ENCODE measurements at places on chromosomes 1 and 21. TPM values are rescaled to one million over a fixed set of nuclear protein-coding genes. Genes with fewer than 3 reads are reported as not detected.
A peak's percentile ranks its signal among the peaks of the same experiment; 100 is the strongest.

BGLAP gene
- 2.1 TPM for total RNA-seq

GRCh38 chr21:40569357-40569756 is 277.6 kb downstream of the DSCAM start:
- no peak overlapping the region for H3K27ac ChIP-seq
- H3K4me3 ChIP-seq = no peak overlapping the region
- DNase-seq = no peak
- H3K36me3 ChIP-seq = no peaks in the 10 kb centered on the region
- H3K27me3 ChIP-seq = no peaks in the 10 kb centered on the region

DNA sequence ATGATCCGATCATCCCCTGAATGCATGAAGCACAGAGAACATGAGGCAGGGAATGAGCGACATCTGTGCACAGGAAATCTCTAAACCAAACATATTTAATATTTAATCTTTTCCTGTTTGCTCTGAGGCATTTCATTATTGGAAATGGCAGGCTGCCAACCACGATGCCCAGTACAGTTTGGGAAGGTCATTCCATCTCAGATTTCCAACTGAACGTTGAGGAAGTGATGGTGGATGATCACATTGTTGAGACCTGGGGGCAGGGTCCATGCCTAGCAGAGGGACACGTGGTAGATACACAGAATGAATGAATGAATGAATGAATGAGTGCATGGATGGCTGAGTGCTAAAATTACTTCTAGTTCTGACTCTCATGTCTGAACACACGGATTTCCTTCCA is 15.9 kb upstream of the FASLG start:
- H3K36me3 ChIP-seq = no peaks in the 10 kb centered on the region
- DNase-seq = no peak
- H3K27me3 ChIP-seq = peaks cover 36% of the 10 kb centered on the region
- H3K4me1 ChIP-seq = peaks cover 93% of the 10 kb centered on the region
- no peak overlapping the region for H3K4me3 ChIP-seq

DNA sequence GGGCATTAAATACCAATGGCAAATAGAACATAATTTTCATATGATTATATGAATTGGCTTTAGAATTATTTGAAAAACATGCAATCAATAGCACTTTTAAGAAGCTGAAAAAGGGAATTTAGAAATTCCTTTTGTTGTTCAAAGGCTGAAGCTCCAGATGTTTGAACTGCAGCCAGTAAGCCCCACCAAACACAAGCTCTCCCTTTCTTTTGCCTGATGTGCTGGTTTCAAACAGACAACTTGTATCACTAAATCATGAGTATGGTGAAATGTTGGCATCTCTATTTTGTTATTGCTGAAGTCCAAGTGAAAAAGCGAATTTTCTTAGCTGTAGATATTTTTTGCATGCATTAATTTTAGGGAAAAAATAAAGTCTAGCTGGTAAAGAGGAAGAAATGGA is 27.5 kb upstream of the NCAM2 start:
- H3K4me1 ChIP-seq = no peaks in the 10 kb centered on the region
- no peaks in the 10 kb centered on the region for H3K36me3 ChIP-seq

- peaks cover 11% of the 10 kb centered on the region for H3K4me1 ChIP-seq
- no peak overlapping the region for H3K4me3 ChIP-seq
- no peak overlapping the region for H3K27ac ChIP-seq
- peaks cover 19% of the 10 kb centered on the region for H3K27me3 ChIP-seq
- no peaks in the 10 kb centered on the region for H3K36me3 ChIP-seq
Observed at GRCh38 chr1:117636637-117637425, 31.0 kb downstream of the TENT5C start.

GRCh38 chr1:30732277-30732996 is 9.1 kb upstream of the MATN1 start:
- no peaks in the 10 kb centered on the region for H3K27me3 ChIP-seq
- no peak overlapping the region for H3K4me3 ChIP-seq
- DNase-seq = no peak
- peak overlapping the region; percentile 60 for H3K27ac ChIP-seq

DNA sequence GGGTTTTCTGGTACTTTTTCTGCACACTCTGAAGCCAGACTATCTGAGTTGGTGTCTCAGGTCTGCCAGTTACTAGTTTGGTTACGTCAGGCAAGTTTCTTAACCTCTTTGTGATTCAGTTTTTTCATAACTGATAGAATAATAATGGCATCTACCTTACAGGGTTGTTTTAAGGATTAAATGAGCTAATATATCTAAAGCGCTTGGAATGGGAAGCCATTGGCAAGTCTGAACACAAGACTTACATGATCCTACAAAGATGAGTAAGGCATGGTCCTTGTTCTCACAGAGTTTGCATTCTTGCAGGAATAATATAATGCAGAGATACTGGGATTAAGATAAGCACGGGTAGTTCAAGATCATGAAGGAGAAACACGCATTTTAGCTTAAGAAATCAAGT is 9.2 kb upstream of the DENND2D start:
- no peak overlapping the region for H3K27ac ChIP-seq
- peaks cover 2% of the 10 kb centered on the region for H3K36me3 ChIP-seq
- H3K4me1 ChIP-seq = peaks cover 63% of the 10 kb centered on the region
- DNase-seq = no peak

APH1A gene
- total RNA-seq = 89.3 TPM

ZNF683 gene
- not detected for total RNA-seq

DNA sequence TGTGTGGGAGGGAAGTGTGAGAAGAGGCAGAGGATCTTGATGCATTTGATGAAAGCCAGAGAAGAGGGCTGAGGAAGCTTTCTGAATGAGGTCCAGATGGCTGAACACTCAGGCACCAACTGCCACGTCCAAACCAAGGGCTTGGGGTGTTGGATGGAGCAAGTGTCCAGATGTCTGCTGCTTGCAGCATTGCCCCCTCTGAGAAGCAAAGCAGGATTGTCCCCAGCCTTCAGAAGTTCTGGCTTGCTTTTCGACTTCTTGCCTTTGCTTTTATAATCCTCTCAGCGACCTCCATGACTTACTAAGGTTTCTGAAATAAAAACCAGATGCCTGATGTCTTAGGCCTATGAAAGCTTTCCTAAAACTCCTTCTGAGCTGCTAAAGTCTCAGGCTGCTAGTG is 182.5 kb downstream of the HUNK start:
- peaks cover 11% of the 10 kb centered on the region for H3K27me3 ChIP-seq
- H3K4me3 ChIP-seq = no peak overlapping the region
- no peak for DNase-seq
- H3K4me1 ChIP-seq = no peaks in the 10 kb centered on the region

- H3K36me3 ChIP-seq = peaks cover 3% of the 10 kb centered on the region
- DNase-seq = no peak
- peaks cover 11% of the 10 kb centered on the region for H3K4me1 ChIP-seq
- no peak overlapping the region for H3K4me3 ChIP-seq
- peak overlapping the region; percentile 86 for H3K27ac ChIP-seq
- H3K27me3 ChIP-seq = no peaks in the 10 kb centered on the region
Observed at GRCh38 chr21:45709173-45709572, 65.6 kb downstream of the PCBP3 start.

- peaks cover 2% of the 10 kb centered on the region for H3K36me3 ChIP-seq
- DNase-seq = no peak
- H3K27ac ChIP-seq = no peak overlapping the region
- no peaks in the 10 kb centered on the region for H3K27me3 ChIP-seq
Observed at GRCh38 chr1:204477036-204477740, 17.4 kb downstream of the PIK3C2B start.

DNA sequence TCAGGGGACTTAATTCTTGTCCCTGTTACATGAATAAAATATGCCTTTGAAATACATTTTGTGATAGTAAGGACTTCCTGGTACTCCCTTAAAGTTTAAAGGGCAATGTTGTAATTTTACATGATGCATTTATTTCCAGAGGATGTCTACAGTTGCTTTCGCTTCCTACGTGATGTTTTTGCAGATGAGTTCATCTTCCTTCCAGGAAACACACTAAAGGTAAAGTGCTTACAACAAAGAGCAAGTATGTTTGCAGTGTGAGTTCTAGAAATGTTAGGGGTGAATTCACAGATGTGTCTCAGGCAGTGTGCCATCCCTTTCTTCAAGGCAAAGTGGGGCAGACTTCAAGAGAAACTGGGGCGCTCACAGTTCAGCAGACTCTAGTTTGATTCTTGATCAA is 31.2 kb downstream of the GNPAT start:
- no peak for DNase-seq
- peaks cover 66% of the 10 kb centered on the region for H3K36me3 ChIP-seq
- H3K4me3 ChIP-seq = no peak overlapping the region
- no peaks in the 10 kb centered on the region for H3K27me3 ChIP-seq

- no peak for DNase-seq
- no peak overlapping the region for H3K4me3 ChIP-seq
- no peaks in the 10 kb centered on the region for H3K27me3 ChIP-seq
- H3K27ac ChIP-seq = no peak overlapping the region
- H3K4me1 ChIP-seq = peaks cover 83% of the 10 kb centered on the region
Observed at GRCh38 chr1:206465951-206466350, 4.3 kb upstream of the IKBKE start.

DNA sequence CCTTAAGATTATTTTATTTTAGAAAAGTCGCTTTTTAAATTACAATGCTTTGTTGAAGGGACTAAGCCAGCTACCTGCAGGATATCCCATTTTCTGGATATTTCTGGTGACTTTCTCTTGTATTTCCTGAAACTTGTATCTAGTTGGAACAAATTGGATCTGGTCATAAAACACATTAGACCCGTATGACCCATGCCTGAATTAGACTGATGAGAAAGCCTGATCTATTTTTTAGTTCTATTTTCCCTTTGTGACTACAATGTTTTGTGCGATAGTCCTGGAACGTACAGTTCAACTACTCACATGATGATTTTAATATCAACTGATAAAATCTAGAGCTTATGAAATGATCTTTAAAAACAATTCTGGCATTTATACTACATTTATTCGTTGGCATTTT is 151.8 kb downstream of the RHOU start:
- H3K4me1 ChIP-seq = peaks cover 21% of the 10 kb centered on the region
- no peak overlapping the region for H3K4me3 ChIP-seq
- no peaks in the 10 kb centered on the region for H3K27me3 ChIP-seq
- no peak overlapping the region for H3K27ac ChIP-seq
- no peaks in the 10 kb centered on the region for H3K36me3 ChIP-seq
- no peak for DNase-seq

CFHR4 gene
- total RNA-seq = not detected

SLC30A1 gene
- 2.9 TPM for total RNA-seq

- H3K4me1 ChIP-seq = no peaks in the 10 kb centered on the region
- H3K27me3 ChIP-seq = no peaks in the 10 kb centered on the region
- H3K36me3 ChIP-seq = no peaks in the 10 kb centered on the region
- no peak overlapping the region for H3K4me3 ChIP-seq
- H3K27ac ChIP-seq = no peak overlapping the region
Observed at GRCh38 chr21:19609611-19610010, 1206.0 kb upstream of the TMPRSS15 start.

GRCh38 chr1:227838181-227838580 is 22.7 kb downstream of the PRSS38 start:
- H3K27ac ChIP-seq = no peak overlapping the region
- H3K36me3 ChIP-seq = no peaks in the 10 kb centered on the region
- no peaks in the 10 kb centered on the region for H3K27me3 ChIP-seq

DNA sequence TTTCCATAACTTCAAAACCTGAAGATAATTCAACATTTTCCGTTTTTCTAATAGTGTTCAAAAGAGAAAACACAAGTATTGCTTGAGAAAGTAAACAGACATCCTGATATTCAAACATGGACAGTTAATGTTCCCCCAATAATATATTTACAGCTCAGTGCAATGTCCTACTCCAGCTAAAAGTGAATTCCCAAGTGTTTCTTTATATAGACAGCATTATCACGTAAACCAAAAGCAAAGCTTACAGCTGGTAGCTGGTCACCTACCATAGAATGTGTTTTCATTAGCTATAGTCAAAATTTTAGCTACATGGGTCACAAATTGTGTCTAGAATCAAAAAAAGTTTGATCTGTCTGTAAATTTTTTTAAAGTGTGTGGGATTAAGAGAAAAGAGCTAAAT is 34.9 kb downstream of the WLS start:
- no peak for DNase-seq
- H3K27ac ChIP-seq = no peak overlapping the region
- H3K4me3 ChIP-seq = no peak overlapping the region
- no peaks in the 10 kb centered on the region for H3K4me1 ChIP-seq

- no peaks in the 10 kb centered on the region for H3K36me3 ChIP-seq
- H3K27ac ChIP-seq = no peak overlapping the region
- peaks cover 44% of the 10 kb centered on the region for H3K27me3 ChIP-seq
- peaks cover 5% of the 10 kb centered on the region for H3K4me1 ChIP-seq
- DNase-seq = no peak
Observed at GRCh38 chr1:212514782-212515181, 82.1 kb downstream of the NENF start.

LCE1F gene
- total RNA-seq = not detected

GRCh38 chr21:21734088-21734487 is 735.9 kb downstream of the NCAM2 start:
- H3K4me3 ChIP-seq = no peak overlapping the region
- H3K27me3 ChIP-seq = no peaks in the 10 kb centered on the region
- no peaks in the 10 kb centered on the region for H3K4me1 ChIP-seq
- no peak overlapping the region for H3K27ac ChIP-seq
- H3K36me3 ChIP-seq = no peaks in the 10 kb centered on the region

- H3K36me3 ChIP-seq = peaks cover 34% of the 10 kb centered on the region
- H3K4me1 ChIP-seq = no peaks in the 10 kb centered on the region
- H3K4me3 ChIP-seq = no peak overlapping the region
- no peak for DNase-seq
Observed at GRCh38 chr1:41033272-41033671, 11.7 kb upstream of the SLFNL1 start.

SLC6A17 gene
- 0.07 TPM for total RNA-seq

DNA sequence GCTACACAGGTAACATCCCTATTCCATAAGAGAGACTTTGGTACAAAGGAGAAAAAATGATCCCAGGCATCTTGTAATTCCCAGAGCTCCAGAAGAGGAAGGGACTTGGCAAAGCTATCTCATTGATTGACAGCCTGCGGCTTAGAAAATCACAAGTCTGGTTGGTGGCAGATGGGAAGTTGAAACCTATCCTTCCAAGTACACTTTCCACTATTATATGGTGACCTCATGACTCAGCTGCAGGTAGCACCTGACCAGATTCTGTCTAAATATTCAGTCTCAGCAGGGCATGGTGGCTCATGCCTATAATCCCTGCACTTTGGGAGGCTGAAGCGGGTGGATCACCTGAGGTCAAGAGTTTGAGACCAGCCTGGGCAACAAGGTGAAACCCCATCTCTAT is 89.9 kb downstream of the TIAM1 start:
- H3K4me1 ChIP-seq = no peaks in the 10 kb centered on the region

GRCh38 chr1:1157426-1157913 is 16.2 kb upstream of the TTLL10 start:
- H3K27me3 ChIP-seq = no peaks in the 10 kb centered on the region
- no peaks in the 10 kb centered on the region for H3K4me1 ChIP-seq
- peak overlapping the region; percentile 47 for H3K27ac ChIP-seq
- H3K4me3 ChIP-seq = peak overlapping the region; percentile 69
- DNase-seq = peak; percentile 81
- no peaks in the 10 kb centered on the region for H3K36me3 ChIP-seq

ADAMTSL4 gene
- total RNA-seq = 0.59 TPM

All from activated CD4-positive, alpha-beta T cell treated with anti-CD3 and anti-CD28 coated beads for 36 hours (primary cell).